Colonic mucosa (tissue), 4 donors: ENCODE measurements at places on chromosomes 5 and 9. TPM values are rescaled to one million over a fixed set of nuclear protein-coding genes. Genes with fewer than 3 reads are reported as not detected.

Gene TAF11L3
- not detected for total RNA-seq

Gene C1QTNF3
- total RNA-seq: 4.6 TPM

Gene ROPN1L
- not detected for total RNA-seq

Gene ENTPD2
- 20.5 TPM for total RNA-seq

Gene PCDHGB5
- 3.1 TPM for total RNA-seq

Gene PRR16
- total RNA-seq: 1.2 TPM

Gene MYOZ3
- 0.12 TPM for total RNA-seq

Gene SGCD
- 2.2 TPM for total RNA-seq

Gene SLC34A3
- total RNA-seq: not detected

Gene PCDHGA8
- 0.48 TPM for total RNA-seq

Gene CDHR2
- 60.2 TPM for total RNA-seq

Gene C9orf153
- total RNA-seq: not detected

Gene C5
- total RNA-seq: 1.6 TPM

Gene HK3
- 1.6 TPM for total RNA-seq

Gene DAP
- total RNA-seq: 106 TPM

DNA sequence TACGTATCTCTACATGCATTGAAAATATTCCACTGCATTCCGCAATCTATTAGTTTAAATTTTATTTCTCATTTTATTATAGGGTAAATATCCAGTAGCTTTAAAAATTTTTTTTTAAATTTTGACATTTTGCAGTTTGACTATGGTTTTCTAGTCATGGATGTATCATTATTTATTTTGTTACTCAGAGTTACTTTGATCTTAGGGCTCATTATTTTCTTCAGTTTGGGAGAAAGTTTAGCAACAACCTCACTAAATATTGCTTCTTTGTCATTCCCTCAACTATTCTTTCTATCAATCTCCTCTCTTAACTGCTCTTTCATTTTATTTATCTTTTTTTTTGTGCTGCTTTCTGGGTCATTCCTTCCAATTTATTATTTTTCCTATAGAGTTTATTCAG is 100.5 kb upstream of the SLCO6A1 start:
- DNase-seq: no peak

- DNase-seq: no peak
Measured at GRCh38 chr5:170809551-170809950, 26.0 kb downstream of the GABRP start.

- DNase-seq: no peak
Measured at GRCh38 chr5:169875091-169875728, 105.1 kb downstream of the INSYN2B start.

DNA sequence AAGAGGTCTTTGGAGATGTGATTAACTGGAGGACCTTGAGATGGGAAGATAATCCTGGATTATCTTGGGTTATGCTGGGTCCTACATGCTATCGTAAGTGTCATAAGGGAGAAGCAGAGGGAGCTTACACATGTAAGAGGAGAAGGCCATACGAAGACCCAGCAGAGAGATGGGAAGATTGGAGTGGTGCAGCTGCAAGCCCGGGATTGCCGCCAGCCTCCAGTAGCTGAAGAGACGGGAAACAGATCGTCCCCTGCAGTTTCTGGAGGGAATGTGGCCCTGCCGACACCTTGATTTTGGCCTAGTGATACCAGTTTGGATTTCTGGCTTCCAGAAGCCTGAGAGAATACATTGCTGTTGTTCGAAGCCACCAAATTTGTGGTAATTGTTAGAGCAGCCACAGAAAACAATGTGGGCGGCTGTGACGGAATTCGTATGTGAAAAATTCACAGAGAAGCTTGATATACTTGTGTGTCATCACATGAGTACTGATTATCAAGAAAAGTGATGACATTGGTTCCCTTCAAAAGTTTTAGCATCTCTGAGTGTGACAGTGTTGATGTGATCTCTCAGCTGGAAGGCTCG is 86.9 kb downstream of the CYFIP2 start:
- DNase-seq: no peak

DNA sequence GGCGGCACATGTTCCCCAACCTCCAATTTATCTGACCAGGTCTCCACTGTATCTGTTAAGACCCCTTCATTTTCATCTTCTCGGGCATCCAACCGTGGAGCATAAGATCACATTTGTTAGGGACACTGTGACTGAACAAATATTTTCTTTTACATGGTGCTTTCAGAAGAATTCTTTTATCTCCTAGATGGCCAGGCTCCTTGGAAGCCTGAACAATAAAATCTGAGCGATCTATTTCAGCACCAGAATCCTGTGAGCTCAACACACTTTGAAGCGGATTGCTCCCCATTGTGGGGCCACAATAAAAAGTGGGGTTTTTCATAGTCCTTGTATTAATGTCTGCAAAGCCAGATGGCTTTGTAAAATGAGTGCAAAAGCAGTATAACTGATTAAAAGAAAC is 273.7 kb downstream of the CD180 start:
- DNase-seq: no peak

GRCh38 chr5:57277085-57277484 is 103.2 kb downstream of the GPBP1 start:
- DNase-seq: no peak

GRCh38 chr9:123973590-123974223 is 37.9 kb upstream of the LHX2 start:
- no peak for DNase-seq

DNA sequence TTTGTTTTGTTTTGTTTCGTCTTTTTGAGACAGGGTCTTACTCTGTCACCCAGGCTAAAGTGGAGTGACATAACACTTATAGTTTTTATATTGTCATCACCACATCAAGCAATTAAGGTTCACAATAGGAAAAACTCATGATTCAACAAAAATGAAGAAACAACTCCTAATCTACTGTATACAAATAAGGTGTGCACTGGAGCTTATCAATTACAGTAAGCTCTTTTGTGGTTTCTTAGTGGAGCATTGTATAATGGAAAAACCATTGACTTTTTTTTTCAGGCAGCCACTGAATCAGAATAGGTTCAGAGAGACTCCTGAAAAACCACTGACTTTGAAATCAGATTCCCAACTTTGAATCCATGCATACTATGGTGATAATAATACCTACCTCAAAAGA is 10.8 kb upstream of the PLIN2 start:
- DNase-seq: no peak

GRCh38 chr5:149015561-149015960 is 47.3 kb downstream of the SH3TC2 start:
- no peak for DNase-seq

DNA sequence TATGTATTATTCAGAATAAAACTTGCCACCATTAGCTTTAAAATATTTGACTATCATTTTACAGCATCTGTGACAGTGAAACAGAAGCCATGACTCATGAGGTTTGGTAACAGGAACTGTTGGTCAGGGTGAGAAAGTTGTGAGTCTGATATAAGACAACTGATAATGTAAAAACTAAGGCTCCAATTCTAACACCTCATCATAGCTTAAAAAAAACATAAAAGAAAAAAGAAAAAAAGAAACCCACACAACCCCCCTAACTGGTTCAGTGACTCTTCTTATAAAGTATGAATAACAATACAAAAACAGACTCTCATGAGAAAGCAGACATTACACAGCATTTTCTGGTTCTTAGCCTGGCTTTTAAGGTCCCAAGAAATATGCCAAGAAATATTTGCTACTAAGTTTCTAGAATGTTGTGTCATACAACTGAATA is 85.8 kb downstream of the MRPS27 start:
- DNase-seq: no peak

DNA sequence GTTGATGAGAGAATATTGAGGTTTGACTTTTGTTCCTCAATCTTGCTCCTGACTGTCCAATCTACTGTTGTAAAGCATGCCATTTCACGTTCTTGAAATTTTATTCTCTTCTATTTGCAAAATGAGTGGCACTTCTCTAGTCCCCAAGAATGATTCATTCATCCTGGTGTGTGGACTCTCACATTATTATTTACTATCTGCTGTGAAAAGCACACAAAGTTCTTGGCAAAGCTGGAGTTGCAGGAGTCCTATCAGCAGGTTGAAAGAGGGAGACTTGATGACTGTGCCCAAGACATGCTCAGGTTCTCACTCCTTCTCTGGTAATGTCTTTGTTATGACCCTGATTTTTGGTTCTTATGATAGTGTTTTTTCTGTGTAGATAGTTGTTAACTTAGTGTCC is 382.6 kb downstream of the DMRTA1 start:
- DNase-seq: no peak

- no peak for DNase-seq
Measured at GRCh38 chr9:133711428-133712220, 26.5 kb downstream of the SARDH start.

- DNase-seq: no peak
Measured at GRCh38 chr9:126581893-126582292, 31.8 kb upstream of the LMX1B start.

GRCh38 chr5:175861337-175862130 is 9.8 kb upstream of the CPLX2 start:
- no peak for DNase-seq

DNA sequence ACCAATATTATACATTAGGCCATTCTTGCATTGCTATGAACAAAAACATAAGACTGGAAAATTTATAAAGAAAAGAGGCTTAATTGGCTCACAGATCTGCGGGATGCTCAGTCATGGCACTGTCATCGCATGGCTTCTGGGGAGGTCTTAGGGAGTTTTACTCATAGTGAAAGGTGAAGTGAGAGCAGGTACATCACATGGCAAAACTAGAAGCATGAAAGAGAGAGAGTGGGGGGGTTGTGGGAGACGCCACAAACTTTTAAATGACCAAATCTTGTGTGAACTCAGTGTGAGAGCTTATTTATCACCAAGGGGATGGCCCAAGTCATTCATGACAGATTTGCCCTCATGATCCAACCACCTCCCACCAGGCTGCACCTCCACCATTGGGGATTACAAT is 398.3 kb upstream of the EDIL3 start:
- DNase-seq: no peak

DNA sequence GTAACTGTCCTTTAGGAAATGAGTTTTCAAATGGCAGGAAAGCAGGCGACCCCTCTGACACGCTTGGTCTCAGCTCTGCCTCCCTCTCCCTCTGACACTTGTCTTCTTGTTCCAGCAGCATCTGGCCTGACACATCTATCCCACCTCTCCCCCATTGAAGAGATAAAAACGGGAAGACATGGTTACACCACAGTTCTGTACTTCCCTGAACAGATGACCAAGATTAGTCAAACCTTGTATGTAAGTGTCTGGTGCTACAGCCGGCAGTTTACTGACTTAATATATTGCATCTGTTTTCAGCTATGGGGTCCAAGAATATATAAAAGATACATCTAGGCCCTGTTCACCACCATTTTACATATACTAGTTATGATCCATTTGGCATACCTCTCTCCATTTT is 29.6 kb upstream of the MLLT3 start:
- DNase-seq: no peak

DNA sequence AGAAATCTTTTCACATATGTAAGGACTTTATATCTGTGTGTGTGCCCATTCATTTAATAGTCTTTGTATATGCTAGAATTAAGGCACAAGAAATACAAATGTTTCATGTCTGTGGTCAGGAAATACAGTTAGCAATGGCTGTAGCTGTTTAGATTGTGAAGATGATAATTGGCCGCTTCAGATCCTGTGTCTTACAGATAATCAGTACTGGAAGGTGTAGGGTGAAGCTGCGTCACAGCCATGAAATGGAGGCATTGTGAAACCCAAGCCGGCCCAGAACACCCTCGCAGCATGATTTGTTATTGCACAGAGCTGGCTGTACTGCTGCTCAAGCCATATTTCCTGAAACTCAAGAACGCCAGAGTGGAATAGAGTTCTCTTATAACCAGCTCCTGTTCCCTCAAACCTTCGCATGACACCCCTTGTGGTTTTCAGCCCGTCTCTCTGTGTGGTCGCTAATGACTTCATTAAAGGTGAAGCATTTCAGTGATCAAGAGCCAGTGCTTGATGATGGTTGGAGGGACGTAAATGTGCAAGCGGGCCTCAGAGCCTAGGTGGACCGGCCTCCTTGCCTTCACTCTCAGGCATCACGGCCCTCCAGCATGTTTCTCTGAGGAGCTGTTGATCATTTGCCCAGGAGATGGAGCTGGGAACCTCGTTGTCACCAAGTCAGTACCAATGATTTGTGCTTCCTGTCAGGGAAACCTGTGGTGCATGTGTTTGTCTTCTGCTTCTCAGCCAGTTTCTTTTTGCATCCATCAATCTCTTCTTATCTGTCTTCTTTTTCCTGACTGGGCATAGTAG is 80.1 kb downstream of the F2RL2 start:
- no peak for DNase-seq

DNA sequence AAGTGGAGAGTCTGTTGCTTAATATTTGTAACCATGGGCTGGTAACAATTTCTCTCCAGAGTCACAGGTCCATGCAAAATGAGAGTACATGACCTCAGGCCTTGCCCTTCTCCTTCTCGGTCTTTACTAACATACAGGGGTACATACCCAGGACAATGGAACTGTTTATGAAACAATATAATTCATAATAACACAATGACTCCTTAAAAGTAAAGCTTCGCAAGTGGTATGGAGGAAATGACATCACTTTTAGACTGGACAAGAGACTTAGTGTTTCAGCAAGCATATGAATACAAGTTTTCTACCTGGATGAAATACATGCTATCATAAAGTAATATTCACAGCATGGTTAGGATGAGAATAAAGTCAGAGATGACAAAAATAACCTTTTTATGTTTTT is 386.6 kb downstream of the PLK2 start:
- DNase-seq: no peak

- DNase-seq: no peak
Measured at GRCh38 chr5:59496524-59497134, 396.9 kb downstream of the PDE4D start.

DNA sequence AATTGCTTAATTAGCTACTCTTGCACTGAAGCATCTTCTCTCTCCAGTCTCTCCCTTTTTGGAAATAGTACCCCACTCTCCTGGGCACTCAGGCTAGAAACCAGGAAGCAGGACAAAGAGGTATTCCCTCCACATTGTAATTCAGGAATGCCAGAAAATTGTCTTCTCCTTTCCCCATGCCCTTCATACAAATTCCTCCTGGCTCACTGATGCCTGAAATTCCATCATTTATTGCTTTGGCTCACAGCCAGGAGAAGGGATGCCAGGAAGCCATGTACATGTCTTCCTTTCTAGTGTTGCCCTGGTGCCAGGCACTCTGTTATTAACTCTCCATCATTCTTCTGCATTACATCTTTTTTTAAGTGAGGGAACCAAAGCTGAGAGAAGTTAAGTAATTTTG is 716.5 kb upstream of the C9orf72 start:
- DNase-seq: no peak

DNA sequence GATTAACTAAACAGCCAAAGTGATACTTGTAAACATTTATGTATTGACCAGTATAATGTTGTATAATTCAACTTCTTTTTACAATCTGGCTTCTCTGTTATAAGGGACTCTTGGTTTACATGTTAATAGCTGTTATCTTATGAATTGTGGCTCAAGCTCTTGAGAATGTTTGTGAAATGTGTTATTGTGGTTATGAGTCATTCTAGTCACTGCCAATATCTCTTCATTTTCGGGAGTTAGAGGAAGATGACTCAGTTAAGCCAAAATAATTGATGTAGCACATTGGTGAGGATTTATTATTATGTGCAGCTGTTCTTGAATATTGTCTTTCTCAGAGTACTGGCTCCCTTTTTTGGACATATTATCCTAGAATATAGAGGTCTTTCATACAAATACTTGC is 655.2 kb upstream of the RIOK2 start:
- DNase-seq: no peak
